ENCODE measurements at places on chromosomes 5 and 9.

DNA sequence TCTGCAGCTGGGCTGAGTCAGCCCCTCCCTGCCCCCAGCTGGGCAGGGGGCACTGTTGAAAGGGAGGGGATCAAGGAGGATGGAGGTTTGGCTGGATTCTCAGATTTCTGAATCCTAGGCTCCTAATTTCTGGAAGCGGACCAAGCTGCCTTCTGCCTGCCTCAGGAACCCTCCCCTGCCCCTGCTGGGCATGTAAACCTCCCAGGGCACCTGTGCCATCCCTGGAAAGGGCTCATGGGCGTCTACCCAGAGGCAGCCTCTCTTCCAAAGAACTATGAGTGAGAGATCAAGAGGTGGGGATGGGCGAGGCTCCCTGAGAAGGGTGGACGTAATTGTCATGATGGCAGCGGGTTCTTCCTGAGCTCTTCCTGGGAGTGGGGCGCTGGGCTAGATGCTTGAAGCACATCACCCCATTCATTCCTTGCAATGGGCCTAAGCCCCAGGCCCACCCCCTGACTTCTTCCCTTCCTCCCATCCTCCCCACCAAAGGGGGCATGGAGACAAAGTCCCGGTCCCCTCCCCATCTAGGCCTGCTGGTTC, 21.6 kb downstream of the CSF1R start:
- no peak for DNase-seq

- no peak for DNase-seq
Measured at GRCh38 chr5:10503321-10503720, 60.5 kb upstream of the ANKRD33B start.

GRCh38 chr5:74085782-74086181, 459.8 kb downstream of the ARHGEF28 start:
- DNase-seq: no peak

DNA sequence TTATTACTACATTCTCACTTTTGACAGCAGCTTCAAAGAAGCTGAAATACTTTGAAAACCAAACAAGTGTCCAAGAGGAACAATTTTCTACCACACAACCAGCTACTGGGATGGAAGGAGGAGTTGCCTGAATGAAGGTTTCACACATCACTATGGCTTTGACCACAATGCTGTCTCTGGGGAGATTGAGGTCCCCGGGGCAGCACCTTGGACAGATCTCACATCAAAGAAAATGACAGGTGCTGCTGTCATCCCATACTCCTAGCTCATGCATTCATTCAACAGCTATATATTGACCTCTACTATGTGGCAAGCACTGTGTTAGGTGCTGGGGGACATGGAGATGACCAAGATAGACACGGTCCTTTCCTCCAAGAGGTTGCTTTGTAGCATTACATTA, 233.2 kb upstream of the RASEF start:
- no peak for DNase-seq

- DNase-seq: no peak
Measured at GRCh38 chr5:123203105-123203800, 114.2 kb downstream of the PRDM6 start.

DNA sequence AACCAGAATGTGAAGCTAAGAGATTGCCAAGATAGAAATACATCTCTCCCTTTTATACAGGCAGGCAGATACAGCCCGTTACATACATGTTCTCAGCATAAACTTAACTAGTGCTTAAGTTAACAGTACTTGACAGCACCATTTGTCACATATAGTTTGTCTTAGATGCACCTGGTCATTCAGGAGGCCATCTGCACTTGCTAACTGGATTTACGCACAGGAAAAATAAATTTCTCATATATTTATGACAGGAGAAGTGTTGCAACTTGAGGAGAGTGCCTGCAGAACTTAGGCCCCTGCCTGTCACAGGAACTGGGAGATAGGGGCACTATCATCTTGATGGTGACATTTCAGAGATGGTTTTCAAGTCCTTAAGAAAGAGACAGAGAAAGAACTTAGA, 1462.1 kb upstream of the CDH9 start:
- no peak for DNase-seq

DNA sequence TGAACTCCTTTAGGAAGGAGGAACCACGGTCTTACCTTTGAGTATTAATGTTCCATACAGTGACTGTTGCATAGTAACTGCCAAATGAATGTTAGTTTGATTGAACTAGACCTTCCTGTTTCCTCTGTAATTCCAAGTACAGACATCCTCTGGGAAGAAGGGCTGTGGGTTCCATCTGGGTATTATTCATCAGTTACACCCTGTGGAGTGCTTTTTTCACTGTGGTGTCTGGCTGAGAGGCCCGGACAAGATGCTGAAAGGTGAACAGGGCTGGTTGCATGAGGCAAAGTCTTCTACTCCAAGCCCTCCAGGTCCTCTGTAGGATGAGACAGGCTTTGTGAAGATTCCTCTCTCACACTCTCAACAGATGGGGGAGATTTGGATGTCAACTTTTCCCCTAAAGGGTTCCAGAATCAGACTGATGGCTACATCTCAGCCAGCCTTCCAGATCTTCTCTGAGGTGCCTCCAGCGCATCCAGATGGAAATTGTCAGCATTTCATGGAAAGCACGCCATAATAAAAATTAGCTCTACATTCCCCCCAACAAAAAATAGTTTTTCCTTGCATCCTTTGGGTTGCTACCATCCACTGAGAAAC, 230.9 kb downstream of the GAS1 start:
- no peak for DNase-seq

DNA sequence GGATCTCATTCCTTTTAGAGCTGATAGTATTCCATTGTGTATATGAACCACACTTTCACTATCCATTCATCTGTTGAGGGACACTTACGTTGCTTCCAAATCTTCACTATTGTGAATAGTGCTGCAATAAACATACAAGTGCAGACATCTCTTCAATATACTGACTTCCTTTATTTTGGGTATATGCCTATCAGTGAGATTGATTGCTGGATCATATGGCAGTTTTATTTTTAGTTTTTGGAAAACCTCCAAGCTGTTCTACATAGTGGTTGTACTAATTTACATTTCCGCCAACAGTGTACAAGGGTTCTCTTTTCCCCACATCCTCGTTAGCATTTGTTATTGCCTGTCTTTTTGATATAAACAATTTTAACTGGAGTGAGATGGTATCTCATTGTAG, 33.8 kb upstream of the LECT2 start:
- no peak for DNase-seq

GRCh38 chr5:72878854-72879253, 62.4 kb downstream of the TNPO1 start:
- DNase-seq: no peak
